D341Med (cell line): ENCODE measurements at places on chromosomes 13 and 19.

GRCh38 chr19:43667876-43668405 is 2.0 kb downstream of the PLAUR start:
- DNase-seq, result no peak

- DNase-seq, result peak; percentile 55
Measured at GRCh38 chr19:801030-801860, 4.0 kb downstream of the PTBP1 start.

DNA sequence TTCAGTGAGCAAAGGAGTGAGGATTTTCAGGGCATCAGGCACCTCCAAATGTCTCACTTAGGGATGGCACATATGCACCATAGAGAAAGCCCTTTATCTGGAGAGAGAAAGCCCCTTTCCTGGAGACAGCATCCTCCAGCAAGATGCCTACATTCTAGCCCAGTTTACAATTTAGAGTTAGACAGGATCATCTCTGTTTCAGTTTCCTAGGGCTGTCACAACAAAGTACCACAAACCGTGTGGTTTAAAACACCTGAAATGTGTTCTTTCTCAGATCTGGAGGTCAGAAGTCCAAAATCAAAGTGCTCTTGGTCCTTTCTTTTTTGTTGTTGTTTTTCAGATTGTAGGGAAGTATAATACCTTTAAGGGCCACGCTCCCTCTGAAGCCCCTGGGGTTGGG is 61.8 kb downstream of the MBNL2 start:
- no peak for DNase-seq

DNA sequence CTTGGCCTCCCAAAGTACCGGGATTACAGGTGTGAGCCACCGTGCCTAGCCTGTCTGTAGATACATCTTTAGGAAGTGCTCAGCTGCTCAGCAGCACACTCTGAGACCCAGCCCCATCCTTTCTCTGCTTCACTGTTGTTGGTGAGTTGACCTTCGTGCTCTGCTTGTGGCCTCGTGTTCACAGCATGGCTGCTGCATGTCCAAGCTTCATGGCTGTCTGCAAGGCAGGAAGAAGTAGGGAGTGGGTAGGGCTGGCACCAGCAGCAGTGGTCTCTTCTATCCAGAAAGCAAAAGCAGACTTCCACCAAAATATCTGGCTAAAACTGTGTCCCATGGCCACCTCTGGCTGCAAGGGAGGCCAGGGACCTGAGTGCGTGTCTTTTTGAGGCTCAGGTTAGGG is 14.2 kb downstream of the B3GNT8 start:
- DNase-seq, result no peak

DNA sequence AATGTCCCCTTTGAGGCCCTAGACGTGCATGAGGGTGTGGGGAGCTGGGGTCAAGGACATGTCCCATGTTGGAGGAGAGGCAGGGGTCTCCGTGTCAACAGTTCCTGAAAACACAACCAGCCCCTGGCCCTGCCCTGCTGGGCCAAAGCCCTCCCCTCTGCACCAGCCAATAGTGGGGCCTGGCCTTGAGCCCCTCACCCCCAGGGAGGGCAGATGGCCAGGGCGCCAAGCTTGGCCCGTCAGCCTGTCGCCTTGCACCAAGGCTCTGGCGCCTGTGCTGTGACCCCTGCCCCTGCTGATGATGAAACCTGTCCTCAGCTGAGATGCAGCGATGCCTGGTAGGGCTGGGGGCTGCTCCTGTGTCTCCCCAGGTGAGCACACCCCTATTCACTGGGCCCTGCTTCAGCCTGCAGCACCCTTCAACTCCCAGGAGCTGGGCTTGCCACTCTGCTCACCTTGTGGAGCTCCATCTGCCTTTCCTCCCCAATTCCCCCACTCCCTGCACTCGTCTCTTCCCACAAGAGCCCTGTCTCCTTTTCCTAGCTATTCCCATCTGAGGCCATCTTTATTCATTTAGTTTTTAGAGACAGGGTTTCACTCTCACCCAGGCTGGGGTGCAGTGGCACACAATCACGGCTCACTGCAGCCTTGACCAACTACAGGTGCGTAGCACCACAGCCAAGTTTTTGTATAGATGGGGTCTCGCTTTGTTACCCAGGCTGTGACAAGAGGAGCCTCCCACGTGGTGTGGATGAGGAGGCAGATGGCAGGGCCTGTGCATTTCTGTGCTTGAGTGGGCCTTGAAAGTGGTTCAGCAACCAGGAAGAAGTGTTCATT is 2.1 kb upstream of the HAMP start:
- DNase-seq, result no peak

GRCh38 chr19:51708811-51709210 is 15.0 kb downstream of the HAS1 start:
- DNase-seq, result no peak

DNA sequence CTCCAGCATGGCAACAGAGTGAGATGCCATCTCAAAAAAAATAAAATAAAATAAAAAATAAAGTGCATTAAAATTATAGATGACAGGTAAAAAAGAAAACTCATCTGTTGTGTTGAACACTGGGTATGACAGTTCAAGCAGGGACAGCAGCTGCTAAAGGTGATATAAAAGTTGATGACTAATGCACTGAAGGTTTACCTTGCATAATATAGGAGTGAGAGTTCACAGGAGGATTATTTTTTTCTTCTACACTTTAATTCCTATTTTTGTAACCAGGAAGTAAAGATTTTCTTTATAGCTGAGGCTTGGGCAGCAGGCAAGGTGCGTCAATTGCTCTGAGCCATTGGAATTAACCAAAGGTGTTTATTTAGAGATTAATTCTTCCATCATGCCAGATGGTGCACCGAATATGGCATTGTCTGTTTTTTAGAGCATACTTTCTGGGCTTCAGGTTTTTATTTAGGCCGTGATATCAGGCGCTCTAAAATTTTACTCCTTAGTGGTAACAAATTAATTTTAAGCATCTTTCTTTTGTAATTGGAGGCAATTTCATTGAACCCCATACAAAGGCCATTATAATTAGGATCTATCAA is 337.0 kb upstream of the SLC10A2 start:
- DNase-seq, result peak; percentile 28

DNA sequence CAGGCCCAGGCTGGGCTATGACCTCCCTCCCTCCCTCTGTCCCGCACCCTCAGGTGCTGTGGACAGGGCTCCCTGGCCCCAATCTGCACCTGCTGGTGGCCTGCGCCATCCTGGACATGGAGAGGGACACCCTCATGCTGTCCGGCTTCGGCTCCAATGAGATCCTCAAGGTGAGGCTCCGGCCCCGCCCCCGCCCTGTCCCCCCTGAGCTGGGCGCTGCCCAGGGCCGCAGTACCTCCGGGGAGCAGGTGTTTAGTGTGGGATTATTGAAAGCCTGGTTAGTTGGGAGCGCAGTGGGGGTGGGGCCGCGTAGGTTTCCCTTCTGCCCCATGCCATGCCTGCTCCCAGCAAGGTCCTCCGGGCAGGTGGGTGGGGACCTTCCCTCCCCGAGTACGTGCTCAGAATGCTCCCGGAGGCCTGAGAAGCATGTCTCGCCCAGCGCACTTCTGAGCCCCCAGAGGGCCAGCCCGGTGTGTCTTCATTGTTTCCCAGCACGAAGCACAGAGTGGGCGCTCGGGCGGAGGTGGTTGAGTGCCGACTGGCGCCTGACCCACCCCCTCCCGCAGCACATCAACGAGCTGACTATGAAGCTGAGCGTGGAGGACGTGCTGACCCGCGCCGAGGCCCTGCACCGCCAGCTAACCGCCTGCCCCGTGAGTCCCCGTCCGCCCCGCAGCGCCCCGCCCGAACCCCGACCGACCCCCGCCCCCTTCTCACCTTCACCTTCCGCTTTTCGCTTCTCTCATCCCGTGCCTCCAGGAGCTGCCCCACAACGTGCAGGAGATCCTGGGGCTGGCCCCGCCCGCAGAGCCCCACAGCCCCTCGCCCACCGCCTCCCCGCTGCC is 8.8 kb downstream of the IL4I1 start:
- DNase-seq, result no peak

GRCh38 chr19:3263866-3264265 is 39.4 kb downstream of the CELF5 start:
- DNase-seq, result no peak

DNA sequence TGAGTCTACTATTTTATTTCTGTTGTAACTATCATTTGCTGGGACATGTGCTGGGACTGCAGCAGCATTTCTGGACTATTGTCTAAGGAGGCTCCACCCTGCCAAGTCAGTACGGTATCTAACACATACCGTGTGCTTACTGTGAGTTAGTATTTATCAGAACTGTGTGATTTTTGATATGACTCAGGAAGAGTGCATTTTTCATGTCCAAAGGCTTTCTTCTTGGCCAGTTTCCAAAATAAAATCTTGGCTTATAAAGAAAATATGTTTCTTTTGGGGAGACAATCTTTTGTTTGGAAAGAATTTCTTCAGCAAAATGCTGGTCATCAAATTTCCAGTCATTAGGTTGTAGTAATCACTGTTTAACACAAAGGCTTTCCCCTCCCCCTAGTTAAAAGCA is 11.6 kb downstream of the PARP4 start:
- DNase-seq, result no peak

DNA sequence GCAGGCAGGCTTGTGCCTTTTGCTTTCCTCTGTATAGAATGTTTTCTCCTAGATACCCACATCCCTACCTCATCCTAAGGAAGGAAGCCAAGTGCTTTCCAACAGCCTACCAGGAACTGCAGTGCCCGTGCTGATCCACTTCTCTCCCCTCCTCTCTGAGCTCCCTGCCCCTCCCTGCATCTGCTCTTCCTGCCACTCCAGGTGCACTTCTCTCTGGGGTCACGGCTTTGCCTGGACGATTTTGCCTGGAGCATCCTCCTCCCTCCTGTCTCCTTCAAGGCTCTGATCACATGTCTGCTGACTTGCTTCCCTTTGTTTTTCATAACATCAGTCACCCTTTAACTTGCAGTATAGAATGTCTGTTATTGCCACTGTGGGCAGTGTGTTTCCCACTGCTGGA is 34.7 kb upstream of the IRS2 start:
- DNase-seq, result no peak

GRCh38 chr19:9782338-9782737 is 13.8 kb upstream of the ZNF846 start:
- DNase-seq, result no peak

DNA sequence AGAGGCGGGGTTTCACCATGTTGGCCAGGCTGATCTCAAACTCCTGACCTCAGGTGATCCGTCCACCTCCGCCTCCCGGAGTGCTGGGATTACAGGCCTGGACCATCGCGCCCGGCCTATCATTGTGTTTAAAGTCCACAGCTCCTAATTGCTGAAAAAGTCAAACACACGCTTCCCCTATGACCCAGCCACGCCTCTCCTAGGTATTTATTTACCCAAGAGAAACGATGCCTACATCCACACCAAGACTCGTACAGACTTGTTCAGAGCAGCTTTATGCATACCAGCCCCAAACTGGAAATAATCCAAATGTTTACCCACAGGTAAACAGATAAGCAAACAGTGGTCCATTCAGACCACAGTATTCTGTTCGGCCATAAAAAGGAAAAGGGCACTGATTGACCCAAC is 15.1 kb downstream of the ZNRF4 start:
- DNase-seq, result no peak

DNA sequence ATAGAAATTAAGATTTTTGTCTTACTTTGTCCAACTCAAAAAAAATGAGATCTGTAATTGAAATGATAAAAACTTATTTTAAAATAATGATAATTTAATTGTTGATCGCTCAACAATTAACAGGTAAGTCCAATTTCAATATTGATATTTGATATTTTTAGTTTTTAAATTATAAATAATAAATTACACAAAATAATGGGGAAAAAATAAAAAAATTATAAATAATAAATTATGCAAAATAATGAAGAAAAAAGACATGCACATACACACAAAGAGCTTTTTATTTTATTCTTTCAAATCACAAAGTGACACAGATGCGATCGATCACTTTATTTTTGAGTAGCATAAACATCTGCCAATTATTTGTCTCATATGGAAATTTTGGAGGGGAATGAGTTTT is 40.8 kb downstream of the KCTD12 start:
- DNase-seq, result no peak

GRCh38 chr13:92390217-92390616 is 836.4 kb upstream of the GPC6 start:
- peak; percentile 10 for DNase-seq

DNA sequence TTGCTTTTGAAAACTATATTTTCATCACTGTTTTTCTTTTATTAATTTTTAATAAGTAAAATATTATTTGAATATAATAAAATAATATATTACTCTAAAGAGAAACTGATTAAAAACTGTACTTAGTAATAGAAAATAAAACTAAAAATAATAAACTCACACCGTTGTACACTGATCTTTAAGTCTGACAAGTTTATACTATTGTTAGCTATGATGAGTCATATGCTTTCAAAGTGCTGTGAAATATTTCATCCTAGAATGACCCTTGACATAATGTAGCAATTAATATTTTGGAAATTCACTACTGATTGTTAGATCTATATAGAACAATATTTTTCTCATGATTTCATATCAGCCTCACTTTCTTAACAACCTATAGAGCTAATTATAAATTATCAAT is 1040.6 kb upstream of the SPRY2 start:
- DNase-seq, result no peak

DNA sequence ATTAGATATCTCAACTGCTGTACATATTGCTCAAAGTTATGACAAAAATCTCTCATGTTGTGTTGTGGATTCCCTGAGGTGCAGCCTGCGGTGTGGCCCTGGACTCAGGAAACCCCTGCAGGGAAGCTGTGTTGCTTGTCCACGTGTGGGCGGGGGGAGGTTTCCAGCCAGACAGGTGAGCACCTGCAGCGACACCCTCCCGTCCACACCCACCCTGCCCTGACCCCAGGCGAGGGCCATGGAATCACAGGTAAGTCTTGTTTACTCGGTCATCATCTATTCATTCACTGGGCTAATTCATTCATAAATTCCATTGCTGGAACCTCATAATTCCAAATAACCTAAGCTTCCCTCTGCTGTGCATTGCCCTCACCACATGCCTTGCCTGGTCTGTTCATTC is 14.1 kb downstream of the PLPP2 start:
- no peak for DNase-seq

GRCh38 chr13:44605721-44606120 is 29.6 kb upstream of the TSC22D1 start:
- DNase-seq, result no peak

GRCh38 chr19:34732612-34733211 is 1.3 kb upstream of the ZNF181 start:
- peak; percentile 41 for DNase-seq

- DNase-seq, result no peak
Measured at GRCh38 chr13:84096216-84096615, 213.9 kb upstream of the SLITRK1 start.

- peak; percentile 84 for DNase-seq
Measured at GRCh38 chr19:42253245-42254088, 1.5 kb downstream of the ERF start.

GRCh38 chr19:33064458-33064791 is 263 bp downstream of the RHPN2 start:
- DNase-seq, result peak; percentile 84

GRCh38 chr13:49669735-49670309 is 21.5 kb downstream of the EBPL start:
- peak; percentile 82 for DNase-seq

DNA sequence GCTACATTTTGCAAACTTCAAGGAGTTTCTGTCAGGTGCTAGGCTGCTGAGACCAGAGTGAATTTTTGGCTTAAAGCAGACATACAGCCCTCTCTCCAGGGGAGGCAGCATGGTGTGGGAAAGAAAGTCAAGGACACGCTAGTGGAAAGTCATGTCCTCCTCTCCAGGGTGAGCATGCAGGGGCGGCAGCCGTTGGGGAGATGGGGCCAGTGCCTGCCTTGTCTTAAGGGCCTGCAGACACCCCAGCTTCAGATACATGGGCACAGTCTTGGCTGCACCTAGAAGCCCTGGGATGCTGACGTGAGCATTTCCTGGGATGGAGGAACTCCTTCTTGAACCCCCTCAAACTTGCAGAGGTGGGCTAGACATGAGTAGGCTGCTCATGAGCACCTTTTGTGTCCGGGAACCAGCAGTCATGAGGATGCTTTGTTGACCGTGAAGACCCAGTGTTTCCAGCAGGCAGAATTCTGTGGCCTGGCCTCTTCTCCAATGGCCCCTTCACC is 43.3 kb upstream of the PEPD start:
- DNase-seq, result no peak
